NCI-H1417 (cell line): ENCODE measurements at places on chromosomes 6 and 20.

GRCh38 chr6:119739769-119740168 lies 390.2 kb upstream of the MAN1A1 start:
- no peak for DNase-seq

- no peak for DNase-seq
These were observed 1.9 kb upstream of the NR2E1 start for GRCh38 chr6:108163644-108164542.

DNA sequence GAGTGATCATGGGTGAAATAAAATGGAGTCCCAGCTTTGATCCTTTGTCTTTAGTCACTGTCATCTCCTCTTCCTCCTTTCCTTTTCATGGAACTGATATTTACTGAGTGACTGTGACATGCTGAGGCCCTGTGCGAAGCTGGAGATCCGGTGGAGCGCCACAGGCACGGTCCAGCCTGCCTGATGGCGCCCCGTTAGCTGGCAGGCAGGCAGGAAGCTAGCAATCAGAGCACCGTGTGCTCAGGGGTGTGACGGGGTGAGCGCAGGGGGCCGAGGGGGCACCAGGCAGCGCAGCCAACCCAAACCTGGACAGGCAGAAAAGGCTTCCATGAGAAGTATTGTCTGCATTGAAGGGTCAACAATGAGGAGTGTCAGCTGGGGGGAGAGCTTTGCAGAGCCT lies 100.2 kb upstream of the AKAP12 start:
- no peak for DNase-seq

DNA sequence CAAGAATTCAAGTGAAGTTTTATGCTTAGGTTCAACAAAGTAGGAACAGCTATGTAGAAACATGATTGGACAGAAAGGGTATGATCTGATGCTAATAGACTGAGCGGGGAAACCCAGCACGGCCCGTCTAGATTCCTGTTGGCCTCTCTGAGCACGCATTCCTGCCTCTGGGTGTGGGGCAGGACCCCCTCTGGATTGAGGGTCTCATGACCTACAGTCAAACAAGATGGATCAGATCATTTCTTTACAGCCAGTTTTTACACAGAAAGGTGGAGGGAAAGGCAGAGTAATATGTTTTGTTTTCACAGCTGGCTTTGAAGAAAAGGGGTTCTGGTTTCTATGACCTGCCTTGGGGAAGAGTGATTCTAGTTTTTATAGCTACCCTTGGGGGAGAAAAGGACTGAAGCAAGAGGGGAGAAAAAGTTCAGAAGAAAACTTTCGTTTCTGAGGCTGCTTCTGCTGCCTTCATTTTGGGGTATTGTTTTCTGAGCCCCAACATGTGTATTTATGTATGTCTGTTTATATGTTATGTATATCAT lies 99.6 kb upstream of the SLC22A16 start:
- no peak for DNase-seq

GRCh38 chr20:43379239-43379917 lies 78.3 kb upstream of the SRSF6 start:
- DNase-seq = no peak

DNA sequence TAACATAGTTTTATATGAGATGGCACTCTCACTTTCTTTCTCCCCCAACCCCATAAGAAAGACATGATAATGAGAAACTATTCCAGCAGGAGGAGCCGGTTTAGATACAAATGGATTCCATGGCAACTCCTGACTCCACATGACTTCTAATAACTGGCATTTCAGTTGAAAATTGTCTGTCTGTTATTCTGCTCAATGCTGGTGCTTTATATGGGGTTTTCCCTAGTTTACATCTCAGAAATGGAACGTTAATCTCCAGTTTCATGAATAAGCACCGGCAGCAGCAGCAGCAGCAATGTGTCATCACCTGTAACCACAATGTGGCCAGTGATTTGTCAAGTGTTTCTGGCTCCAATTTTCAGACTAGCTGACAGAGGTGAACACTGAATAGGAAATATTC lies 8.0 kb upstream of the SIM1 start:
- peak; percentile 3 for DNase-seq

GRCh38 chr20:38812709-38813573 lies 7.4 kb downstream of the PPP1R16B start:
- no peak for DNase-seq

DNA sequence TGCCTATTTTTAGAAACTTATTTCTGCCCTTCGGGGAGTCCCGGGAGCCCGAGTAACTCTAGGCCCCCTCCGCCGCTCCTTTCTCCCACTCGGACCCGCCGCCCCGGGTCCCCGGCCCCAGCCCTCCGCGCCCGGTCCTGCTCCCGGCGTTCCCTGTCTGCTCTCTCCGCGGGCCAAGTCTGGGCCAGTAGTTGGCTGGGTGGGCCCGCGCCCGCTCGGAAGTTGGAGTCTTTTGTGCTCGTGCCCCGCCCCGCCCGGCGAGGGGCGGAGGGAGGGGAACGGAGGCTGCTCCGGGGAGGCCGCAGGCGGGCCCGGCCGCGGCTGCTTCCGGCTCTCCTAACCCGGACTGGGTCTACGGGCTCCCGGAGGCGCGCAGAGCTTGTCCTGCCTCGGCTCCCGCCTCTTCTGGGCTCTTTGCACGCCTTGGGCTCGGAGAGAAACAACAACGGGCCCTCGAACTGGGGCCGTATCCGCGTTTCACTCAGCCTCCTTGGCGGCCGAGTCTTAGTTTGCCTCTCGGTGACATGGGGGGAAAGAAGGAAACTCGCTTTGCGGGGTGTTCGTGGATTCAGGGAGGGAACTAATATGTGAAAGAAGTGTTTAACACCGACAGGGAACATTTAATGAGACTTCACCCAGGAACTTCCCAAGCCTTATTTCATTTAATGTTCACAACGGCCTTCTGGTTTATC lies 657 bp downstream of the RALY start:
- DNase-seq = peak; percentile 69

DNA sequence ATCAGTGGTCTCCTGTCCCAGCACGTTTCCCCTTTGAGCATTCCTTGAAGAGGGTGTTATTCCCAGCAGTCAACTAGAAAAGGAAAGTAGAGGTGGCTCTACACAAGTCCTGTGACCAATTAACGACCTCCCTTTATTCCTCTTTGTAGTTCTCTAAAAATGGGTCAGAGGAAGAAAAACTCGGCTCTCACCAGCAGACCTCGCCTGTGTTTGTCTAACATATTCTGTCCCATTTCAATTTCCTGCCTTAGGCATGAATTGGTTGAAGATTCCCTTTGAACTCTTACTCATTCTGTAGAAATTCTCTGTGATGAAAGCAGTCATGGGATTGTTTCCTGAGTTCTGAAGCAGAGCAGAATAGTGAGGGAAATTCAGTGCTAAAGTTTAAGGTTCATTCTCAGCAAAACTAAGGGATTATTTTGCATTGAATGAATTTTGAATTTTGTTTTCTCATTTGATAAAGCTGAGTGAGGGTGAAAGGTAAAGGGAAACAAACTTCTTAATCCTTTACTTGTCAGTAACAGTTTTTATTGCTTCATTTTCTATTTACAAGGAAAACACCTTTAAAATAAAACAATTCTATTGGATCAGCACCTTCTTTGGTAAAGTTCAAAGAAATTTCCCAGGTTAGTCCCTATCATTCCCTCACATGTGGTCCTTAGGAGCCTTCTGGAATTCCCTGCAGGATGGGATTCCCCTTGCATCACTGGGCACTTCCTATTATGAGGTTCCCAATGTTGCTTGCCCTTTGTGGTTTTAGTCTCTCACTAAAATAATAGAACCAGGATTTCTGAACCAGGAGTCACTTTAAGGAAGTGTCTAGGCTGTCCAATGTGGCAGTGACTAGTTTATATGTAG lies 105.8 kb downstream of the SLX4IP start:
- no peak for DNase-seq

GRCh38 chr20:61840779-61841455 lies 224.8 kb downstream of the TAF4 start:
- no peak for DNase-seq

DNA sequence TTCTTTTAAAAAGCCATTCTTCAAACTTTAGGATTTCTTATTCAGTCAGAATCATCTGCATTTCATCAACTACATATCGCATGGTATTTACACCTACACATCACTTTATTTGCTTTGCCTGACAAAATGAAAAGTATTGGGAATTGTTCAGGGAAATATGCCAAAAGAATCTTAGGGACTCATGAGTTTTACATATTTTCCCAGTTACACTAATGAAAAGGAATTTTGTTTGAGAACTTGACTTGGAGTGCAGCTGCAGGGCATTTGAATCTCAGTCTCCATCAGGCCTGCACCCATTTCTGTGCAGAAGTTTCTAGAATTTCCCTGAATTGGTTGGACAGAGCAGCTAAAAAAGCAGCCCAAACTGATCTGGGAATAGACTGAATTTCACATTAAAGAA lies 65.3 kb downstream of the MTHFD1L start:
- no peak for DNase-seq

- DNase-seq = no peak
These were observed 64.4 kb downstream of the TPD52L1 start for GRCh38 chr6:125217992-125218391.

GRCh38 chr20:15923030-15923776 lies 650.0 kb downstream of the KIF16B start:
- DNase-seq = no peak

GRCh38 chr6:106918115-106918514 lies 56.4 kb downstream of the CD24 start:
- DNase-seq = no peak

DNA sequence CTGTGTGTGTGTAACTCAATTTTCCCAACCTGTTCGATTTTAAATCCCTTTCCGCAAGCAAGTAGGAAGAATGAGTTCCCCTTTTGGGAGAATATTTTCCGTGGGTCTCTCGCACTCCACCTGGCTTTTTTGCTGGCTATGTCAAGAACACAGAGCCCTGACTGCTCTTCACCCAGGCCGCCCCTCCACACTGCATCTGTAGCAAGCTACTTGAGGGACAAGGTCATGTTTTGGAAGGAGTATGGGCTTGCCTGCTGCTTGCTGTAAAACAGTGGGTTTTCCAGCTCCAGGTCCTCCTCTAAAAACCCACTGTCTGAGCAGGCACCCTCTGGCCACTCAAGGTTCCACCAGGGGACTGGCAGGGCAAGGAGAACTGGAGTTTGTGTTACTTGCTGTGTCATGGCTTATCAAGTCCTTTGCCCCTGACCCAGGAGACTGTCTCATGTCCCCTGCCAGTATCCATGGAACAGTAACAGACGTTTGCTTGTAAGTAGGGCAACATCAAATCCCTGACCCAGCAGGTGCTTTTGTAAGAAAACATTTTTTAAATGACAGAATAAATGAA lies 35.5 kb upstream of the SYNJ2 start:
- DNase-seq = no peak
